ENCODE measurements at places on chromosomes 11 and 22.
A peak's percentile ranks its signal among the peaks of the same experiment; 100 is the strongest.

DNA sequence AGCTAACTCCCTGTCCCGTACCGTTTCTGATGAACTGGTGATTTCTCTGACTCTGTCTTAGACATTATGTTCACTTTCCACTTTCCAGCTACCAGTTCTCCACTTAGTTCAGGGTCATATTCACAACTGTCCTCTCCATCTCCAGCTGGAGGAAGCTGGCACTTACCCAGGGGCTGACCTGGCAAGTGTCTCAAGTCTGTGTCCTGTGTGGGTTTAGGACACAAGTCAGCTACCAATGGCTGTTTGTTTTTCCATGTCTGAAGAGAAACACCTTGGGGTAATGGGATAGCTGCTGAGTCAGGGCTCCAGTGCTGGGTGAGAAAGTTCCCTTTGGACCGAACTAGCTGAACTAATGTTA is 134.4 kb downstream of the CSNK2A3 start:
- DNase-seq: no peak

GRCh38 chr22:44782363-44782963 is 30.1 kb downstream of the ARHGAP8 start:
- DNase-seq: peak; percentile 66

DNA sequence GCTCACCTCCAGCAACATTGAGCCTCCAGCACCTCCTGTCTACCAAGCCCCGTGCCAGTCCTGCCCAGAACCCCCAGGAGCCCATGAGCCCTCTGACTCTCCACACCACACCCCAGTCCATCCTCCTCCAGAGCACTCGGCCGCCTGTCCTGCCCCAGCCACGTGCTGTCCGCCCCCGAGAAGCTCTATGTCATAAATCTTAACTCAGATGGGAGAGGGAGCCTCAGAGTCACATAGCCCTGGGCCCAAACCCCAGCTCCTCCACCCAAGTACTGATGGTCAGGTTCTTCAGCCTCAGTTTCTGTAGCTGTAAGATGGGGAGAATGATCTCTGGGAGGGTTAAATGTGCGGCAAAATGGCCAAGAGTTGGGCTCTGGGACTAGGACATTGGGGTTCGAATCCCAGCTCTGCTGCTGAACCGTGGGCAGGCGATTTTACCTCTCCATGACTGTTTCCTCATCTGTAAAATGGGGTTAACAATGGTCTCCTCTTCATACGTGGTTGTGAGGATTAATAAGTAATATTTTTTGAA is 27.8 kb downstream of the CYTH4 start:
- no peak for DNase-seq

- DNase-seq: no peak
Measured at GRCh38 chr11:35792148-35792845, 129.7 kb downstream of the TRIM44 start.

DNA sequence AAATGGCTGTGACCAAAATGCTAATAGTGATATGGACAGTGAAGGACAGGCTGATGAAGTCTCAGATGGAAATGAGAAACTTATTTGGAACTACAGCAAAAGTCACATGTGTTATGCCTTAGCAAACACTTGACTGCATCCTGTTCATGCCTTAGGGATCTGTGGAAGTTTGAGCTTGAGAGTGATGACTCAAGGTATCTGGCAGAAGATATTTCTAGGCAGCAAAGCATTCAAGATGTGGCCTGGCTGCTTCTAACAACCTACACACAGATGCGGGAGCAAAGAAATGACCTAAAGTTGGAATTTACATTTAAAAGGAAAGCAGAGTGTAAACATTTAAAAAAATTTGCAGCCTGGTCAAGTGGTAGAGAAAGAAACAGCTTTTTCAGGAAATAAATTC is 28.1 kb upstream of the CD81 start:
- peak; percentile 8 for DNase-seq

- peak; percentile 89 for DNase-seq
Measured at GRCh38 chr11:34344768-34345539, 12.9 kb downstream of the ABTB2 start.

DNA sequence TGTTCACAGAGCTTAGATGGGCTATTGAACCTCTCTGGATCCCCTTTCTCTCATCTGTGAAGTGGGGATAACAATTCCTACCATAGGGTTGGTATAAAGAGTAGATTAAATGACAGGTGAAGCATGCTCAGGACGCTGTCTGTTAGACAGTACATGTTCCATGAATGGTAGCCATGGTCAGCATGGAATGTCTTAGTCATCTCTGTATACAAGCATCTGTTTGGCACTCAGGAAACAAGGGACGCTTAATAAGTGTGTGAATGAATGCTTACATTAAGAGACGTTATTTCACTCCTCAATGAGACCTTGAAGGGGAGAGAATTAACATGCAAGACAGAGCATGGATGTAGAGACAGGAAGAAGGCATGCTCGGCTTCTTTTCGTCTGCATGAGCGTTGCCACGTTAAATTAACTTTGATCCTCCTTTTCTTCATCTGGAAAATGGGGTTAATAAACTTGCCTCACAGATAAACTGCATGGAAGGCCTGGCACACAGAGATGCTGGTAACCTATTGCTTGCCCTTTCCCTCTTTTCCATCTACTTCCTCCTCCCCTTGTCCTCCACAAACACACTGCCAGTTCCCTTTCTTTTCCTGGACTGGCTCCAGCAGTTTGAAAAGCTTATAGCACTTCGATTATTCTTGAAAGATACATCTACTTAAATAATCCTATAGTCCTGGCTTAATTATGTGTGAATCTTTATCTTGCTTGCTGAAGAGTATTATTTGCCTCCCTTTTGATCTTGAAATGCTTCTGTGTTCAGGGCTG is 267.2 kb upstream of the MTNR1B start:
- DNase-seq: no peak

DNA sequence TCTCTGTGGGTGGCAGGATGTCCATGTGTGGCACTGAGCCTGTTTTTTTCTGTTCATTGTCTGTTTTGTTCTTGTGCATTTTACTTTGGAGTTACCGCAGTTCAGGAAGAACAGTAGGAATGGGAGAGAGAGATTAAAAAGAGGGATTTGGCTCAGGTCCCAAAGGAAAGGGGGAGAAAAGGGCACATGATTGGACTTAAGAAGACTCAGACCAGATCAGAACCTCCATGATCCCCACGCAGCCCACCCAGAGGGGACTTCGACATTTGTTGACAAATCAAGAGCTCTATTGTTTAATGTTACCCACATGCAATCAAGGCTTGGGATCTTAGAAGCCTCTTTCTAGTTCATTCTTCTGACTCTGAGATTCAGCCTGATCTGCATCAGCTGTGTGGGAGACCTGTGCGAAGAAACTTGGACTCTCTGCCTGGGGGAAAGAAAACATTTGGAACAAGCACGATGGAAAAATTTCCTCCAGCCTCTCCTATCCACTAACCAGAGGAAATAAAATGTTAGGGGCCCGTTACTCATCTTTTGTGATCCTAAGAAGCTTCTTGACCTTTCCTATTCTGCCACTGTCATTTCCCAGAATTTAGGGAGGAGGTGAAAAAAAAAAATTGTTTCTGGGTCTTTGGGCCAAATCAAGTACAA is 119.2 kb downstream of the SPON1 start:
- no peak for DNase-seq

DNA sequence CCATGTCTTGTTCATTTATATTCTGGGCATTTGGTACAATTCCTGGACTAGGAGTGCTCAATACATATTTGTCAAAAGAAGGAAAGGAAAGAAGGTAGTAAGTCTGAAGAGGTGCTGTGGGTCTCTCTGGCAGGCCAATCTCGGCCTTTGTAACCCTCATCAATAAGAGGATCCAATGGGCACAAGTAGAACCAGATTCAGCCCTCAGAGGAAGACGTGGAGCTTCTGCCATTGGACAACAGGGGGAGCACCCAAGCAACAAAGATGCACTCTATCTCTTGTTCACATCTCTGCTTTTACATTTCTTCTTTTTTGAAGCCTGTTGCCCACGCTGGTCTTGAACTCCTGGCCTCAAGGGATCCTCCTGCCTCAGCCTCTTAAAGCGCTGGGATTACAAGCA is 2.2 kb upstream of the VPS11 start:
- peak; percentile 47 for DNase-seq

- no peak for DNase-seq
Measured at GRCh38 chr11:60942970-60943565, 8.9 kb downstream of the SLC15A3 start.

GRCh38 chr11:4903484-4903883 is at the start of gene OR51A7:
Gene OR51A7, plus strand, starts transcription at chr11:4903783. Its CDS starts 3,587 bp downstream, at chr11:4907370.
- no peak for DNase-seq

DNA sequence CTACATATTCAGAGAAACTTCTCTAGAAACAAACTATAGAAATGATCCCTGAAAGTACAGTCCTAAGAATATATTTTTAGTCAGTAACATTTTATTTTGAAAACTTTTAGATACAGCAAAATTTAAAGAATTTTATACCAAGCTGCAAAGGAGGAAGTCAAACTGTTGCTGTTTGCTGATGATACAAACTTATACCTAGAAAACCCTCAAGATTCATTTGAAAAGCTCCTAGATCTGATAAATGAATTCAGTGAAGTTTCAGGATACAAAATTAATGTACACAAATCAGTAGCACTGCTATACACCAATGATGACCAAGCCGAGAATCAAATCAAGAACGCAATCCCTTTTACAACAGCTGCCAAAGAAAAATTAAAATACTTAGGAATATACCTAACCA is 10.1 kb downstream of the ZBTB44 start:
- no peak for DNase-seq

GRCh38 chr22:21707677-21708076 is 27.9 kb downstream of the YPEL1 start:
- peak; percentile 84 for DNase-seq

- no peak for DNase-seq
Measured at GRCh38 chr11:130912552-130912951, 3.7 kb downstream of the SNX19 start.

DNA sequence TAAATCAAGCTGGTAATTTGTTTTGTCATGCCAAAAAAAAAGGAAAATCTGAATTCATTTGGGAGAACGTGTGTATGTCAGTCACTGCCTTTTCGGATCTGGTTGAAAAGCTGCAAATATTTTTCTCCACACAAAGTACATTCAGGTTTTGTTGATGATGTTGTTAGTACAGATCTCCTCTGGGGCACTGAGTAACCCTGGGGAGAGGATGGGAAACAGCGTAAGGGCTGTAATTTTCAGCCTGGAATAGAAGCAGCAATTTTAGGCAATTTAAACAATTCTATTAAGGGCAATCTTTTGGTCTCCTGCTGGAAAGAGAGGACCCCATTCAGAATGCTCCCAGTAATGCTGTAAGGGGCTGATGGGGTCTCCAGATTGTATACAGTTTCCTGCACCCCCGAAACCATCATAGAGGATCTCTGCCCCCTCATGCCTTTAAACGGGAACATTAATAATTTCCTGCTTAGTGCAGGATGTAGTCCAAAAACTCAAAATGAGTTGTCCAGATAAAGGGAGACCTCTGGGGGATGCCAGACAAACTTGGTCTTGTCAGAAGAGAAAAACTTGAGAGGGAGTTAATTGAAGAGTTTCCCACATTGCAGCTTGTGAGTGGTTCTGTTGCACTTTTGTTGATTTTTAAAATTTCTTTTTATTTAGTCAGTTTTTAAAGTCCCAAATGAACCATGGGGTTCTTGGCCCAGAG is 132.3 kb downstream of the COMMD9 start:
- DNase-seq: no peak

GRCh38 chr11:87300640-87301380 is 263.1 kb downstream of the TMEM135 start:
- DNase-seq: peak; percentile 23

GRCh38 chr11:33291004-33291777 is 34.0 kb downstream of the HIPK3 start:
- peak; percentile 85 for DNase-seq

DNA sequence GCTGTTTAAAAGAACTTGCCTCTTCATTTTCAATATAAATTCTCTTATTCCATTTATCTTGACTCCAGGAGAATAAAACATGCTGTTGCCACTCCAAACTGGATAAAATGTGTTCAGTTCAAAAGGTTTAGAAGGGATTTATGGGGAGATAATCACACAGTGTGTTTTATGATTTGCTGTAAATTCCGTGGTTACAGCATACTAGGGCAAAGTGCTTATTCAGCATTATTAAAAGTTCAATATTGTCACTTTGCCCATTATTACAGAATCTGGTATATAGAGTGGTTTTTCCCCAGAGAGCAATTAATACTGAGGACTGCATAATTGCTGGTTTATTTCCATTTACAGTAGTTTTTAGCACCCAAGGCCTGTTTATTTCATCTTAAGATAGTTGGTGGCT is 780.9 kb upstream of the RAG2 start:
- DNase-seq: no peak
